Left renal cortex interstitium (tissue), 4 donors: ENCODE measurements at places on chromosomes 12 and 14. TPM values are rescaled to one million over a fixed set of nuclear protein-coding genes. Genes with fewer than 3 reads are reported as not detected.

The OTUB2 gene
- 5.0 TPM for polyA plus RNA-seq

The LMNTD1 gene
- 0.16 TPM for polyA plus RNA-seq

The PROX2 gene
- 0.38 TPM for polyA plus RNA-seq

The TAMALIN gene
- polyA plus RNA-seq = 22.2 TPM

The EML5 gene
- 2.6 TPM for polyA plus RNA-seq

The SPIC gene
- not detected for polyA plus RNA-seq

The RHEBL1 gene
- 2.4 TPM for polyA plus RNA-seq

The KRT80 gene
- polyA plus RNA-seq = 0.97 TPM

The REP15 gene
- polyA plus RNA-seq = 1.8 TPM

The COX8C gene
- 0.35 TPM for polyA plus RNA-seq

The FAM222A gene
- polyA plus RNA-seq = 11.2 TPM

The C3AR1 gene
- 3.1 TPM for polyA plus RNA-seq

The CLEC4E gene
- 1.3 TPM for polyA plus RNA-seq

The GAS2L3 gene
- polyA plus RNA-seq = 16.7 TPM

The PRIMA1 gene
- 1.1 TPM for polyA plus RNA-seq

The SERPINA1 gene
- 51.1 TPM for polyA plus RNA-seq
